ENCODE measurements at places on chromosomes 6 and 20.
A peak's percentile ranks its signal among the peaks of the same experiment; 100 is the strongest.

GRCh38 chr6:111597291-111598086, 8.2 kb downstream of the TRAF3IP2 start:
- DNase-seq: no peak

DNA sequence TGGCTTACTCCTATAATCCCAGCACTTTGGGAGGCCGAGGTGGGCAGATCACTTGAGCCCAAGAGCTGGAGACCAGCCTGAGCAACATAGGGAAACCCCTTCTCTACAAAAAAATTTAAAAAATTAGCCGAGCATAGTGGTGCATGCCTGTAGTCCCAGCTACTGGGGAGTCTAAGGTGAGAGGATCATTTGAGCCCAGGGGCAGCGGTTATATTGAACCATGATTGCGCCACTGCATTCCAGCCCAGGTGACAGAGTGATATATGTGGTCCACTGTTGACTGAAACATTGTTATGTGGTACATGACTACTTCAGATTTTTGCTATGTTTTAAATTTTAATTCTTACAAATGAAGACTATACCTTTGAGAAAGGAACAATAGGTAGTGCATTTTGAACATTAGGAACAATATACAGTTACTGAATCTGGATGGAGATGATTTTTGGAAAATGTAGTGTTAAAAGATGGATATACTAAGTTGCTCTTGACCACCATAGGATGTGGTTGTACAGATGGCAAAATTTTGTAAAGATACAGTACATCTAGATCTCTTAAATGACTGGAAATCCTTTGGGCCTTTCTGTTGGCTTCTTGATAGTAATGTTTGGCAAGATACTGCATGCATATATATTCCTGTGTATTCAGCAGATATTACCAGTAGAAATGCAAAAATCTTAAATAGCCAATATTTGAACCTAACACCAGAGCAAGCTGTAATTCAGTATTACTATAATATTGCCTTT, 35.9 kb downstream of the MAPK14 start:
- no peak for DNase-seq

DNA sequence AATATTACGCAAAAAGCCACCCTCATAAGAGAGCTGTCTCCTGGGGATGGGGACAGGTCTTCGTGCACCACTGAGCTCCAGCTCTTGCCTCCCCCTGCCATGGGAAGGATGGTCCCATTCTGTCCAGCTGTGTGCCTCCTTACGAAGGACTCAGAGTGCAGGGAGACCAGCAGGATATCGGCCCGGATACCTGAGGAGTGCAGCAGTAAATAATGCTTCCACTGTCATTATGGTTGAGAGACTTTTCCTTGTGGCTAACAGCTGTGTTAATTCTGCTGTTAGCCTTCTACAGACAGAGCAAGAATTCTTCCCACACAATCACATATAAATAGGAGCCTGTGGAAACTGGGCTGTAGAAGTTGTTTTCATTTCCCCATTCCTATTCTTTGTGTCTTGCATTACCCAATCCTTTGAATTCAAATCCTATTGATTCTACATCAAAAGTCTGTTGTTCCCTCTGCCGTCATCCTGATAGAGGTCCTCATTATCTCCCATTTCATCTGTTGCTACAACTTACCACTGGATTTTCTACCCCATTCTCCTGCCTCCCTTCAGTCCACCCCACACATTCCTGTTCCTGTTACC, 364.6 kb upstream of the SOX4 start:
- DNase-seq: no peak

GRCh38 chr20:53891306-53891894, 179.0 kb downstream of the BCAS1 start:
- no peak for DNase-seq

DNA sequence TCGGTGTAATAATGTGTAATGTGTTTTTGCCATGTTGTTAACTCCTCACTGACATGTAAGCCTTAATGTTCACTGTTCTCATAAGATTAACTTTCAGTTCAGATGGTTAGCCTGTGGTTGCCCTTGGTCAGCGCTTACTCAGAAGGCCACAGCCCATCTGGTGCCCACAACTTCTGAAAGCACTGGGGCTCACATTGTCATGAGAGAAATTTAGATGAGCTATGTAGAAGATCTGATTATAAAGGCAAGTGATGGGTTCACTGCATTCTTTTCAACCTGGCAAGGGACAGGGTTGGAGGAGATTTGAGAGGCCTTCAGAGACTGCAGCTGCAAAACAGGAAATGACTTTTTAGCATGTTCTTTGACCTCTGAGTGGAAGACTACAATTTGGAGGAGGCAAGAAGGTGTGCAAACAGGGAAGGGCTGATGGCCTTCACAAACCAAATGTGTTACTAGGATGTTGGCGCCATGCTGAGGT, 242.3 kb upstream of the SUPT3H start:
- no peak for DNase-seq

- DNase-seq: peak; percentile 66
These were observed 46.8 kb upstream of the SLCO4A1 start for GRCh38 chr20:62595491-62595890.
